Stimulated activated effector memory CD8-positive, alpha-beta T cell treated with anti-CD3 and anti-CD28 coated beads, Interleukin-12 subunit alpha, Interleukin-12 subunit beta, amount 100 ng/mL, for 72 hours (primary cell): ENCODE measurements at places on chromosomes 3 and 15.

DNA sequence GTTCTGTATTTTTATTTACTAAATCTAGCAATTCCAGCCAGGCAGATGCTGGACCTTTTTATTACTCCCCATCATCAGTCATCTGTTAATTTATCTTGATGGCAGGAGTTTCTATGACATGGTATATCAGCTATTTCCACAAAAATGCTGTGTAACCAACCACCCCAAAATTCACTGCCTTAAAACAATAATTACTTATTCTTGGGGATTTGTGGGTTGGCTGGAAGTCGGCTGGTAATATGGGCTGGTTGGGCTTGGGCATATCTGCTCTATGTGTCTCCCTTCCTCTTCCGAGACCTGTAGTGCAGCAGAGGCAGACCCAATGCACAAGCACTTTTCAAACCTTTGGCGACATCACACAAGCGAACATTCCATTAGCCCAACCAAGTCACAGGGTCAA is 92.1 kb upstream of the UBE2E1 start:
- DNase-seq: no peak

DNA sequence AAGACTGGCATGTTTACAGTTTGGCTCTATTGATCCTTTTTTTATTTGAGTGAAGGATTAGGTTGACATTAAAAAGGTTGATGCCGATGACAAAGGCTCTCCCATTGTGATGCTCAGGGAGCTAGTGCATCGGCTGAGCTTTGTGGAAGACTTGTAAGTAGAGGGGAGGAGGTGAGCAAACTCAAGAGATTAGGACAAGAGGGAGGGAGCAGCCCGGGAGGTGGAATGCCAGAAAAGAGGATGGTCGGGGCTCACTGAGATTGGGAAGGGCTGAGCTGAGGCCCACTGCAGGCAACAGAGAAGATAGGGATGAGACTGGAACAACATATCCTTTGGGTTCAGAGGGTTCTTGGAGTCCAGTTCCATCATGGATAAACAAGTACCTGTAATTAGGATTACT is 26.5 kb upstream of the PSMD6 start:
- DNase-seq: no peak

DNA sequence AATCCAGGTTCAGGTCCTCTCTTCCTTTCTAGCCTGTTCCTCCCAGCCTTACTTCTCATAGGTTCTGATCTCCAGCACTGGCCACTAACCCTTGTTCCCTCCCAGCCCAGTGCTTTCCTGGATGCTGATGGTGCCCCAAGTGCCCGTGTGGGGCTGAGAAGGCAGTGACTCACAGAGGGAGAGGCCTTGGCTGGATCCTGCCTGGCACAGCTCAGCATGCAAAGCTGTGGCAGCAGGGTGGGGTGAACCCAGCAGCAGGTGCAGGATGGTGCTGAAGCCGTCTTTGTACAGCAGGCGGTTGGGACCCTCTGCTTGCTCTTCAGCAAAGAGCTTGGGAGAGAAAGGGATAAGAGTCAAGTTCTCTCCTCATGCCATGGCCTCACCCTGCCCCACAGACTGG is 7.6 kb downstream of the LPCAT4 start:
- no peak for DNase-seq

DNA sequence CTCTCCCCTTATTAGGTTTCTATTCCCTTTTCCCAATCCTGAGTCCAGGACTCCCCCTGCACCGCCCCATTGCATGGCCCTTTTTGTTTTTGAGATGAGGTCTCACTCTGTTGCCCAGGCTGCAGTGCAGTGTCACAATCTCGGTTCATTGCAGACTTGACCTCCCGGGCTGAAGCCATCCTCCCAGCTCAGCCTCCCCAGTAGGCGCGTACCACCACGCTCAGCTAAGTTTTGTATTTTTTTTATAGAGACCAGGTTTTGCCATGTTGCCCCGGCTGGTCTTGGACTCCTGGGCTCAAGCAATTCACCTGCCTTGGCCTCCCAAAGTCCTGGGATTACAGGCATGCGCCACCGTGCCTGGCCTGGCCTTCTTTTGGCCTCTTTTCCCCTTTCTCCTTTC is 29.3 kb downstream of the PDIA5 start:
- DNase-seq: no peak

DNA sequence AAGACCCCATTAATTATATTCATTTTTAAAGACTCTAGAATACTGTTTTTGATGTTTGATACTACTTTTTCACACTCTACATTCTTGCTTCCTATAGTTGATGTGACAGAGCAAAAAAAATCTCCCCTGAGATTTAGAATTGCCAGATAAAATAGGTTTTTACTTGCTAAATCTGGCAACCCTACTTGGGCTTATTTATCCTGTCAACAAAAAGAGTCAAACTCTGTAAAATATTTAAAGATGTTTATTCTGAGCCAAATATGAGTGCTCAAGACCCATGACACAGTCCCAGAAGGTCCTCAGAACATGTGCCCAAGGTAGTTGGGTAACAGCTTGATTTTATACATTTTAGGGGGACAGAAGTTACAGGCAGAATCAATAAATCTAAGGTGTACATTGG is 72.3 kb downstream of the DAPK2 start:
- no peak for DNase-seq
